GM23338 (cell line): ENCODE measurements at places on chromosomes 11 and 22. TPM values are rescaled to one million over a fixed set of nuclear protein-coding genes. Genes with fewer than 3 reads are reported as not detected.

TYR gene
- total RNA-seq: not detected in 2 replicates

GNAZ gene
- 9.9 and 11.1 TPM in 2 replicates for total RNA-seq

TMPRSS6 gene
- not detected in 2 replicates for total RNA-seq

ALDH3B1 gene
- not detected in 2 replicates for total RNA-seq

SYNGR1 gene
- 12.3 and 30.9 TPM in 2 replicates for total RNA-seq

OVCH2 gene
- 0.31 and 0.42 TPM in 2 replicates for total RNA-seq

CHST1 gene
- 1.7 and 2.7 TPM in 2 replicates for total RNA-seq

SCGB1D2 gene
- not detected in 2 replicates for total RNA-seq

DNA sequence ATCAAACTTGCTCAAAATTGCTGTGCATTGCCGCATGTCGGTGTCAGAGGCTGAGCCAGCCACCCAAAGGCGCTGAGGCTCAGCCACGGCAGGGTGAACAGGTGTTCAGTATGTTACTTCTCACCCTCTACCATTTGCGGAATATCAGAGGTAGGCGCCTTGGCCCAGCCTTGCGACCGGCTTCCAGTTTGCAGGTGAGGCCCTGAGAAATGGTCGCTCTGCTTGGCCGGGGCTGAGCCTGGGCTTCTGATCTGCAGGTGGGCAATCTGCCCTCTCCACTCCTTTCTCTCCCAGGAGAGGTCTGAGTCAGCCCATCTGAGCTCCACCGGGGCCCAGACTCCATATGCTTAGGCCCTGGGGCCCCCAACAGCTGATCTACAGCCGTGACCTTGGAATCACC is 71.0 kb downstream of the RPS6KA4 start:
- DNase-seq: no peak

DNA sequence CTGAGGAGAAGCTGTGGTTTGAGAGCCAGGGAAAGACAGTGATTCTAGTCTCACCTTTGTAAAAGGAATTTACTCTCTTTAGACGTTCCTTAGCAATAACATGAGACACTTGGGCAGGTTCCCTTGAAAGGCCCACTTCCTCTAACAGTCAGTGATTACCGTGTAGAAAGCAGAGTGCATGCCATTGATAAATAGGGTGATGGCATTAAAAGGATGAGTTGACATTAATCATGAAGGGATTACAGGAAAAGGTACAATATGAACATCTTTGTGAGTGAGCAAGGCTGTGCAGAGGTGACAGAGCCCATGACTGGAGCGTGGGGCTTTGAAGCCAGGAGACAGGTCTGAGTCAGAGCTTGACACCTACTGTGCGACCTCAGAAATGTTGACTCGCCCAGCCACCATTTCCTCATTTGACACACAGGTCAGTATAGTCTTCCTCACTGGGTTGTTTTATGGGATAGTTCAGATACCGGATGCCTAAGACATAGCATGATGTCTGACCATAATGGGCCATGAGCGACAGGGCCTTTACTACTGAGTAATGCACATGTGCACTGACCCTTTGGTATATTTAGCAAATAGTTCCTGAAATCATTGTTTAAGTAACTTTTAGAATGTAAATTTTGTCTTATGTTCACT is 341.7 kb upstream of the MTNR1B start:
- peak; percentile 12 for DNase-seq

DNA sequence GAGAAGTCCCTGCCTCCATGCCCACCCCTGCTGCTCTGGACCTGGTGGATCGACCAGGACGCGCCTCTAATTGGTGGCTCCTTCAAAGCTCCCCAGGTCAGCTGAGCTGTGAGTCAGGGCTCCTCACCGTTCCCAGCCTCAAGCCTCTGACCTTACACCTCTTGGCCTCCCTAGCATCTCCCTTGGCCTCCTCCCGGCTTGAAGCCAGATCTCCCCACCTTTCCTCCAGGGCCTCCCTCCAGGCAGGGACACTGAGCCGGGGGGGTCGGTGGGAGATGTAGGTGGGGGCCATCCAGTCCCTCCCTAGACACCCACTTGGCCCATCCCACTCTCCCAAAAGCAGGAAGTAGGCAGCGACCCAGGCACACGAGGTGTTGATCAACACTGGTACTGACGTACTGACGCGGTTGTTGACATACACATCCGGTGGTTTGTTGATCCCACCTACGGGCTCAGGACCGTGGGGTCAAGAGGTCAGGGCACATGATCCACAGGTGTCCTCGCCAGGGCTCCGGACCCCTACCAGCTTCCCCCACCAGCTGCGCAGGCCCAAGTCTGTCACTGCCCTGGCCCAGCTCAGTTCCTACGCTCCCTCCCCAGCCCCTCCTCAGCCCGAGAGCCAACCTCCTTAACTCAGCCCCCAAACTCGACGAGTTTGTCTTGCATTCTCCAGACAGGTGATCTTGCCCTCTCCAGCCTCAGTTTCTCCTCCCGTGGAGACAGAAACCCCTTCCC is 802 bp downstream of the ATG2A start:
- peak; percentile 62 for DNase-seq

GRCh38 chr11:64804346-64805210 is 1.6 kb upstream of the MAP4K2 start:
- DNase-seq: peak; percentile 66

DNA sequence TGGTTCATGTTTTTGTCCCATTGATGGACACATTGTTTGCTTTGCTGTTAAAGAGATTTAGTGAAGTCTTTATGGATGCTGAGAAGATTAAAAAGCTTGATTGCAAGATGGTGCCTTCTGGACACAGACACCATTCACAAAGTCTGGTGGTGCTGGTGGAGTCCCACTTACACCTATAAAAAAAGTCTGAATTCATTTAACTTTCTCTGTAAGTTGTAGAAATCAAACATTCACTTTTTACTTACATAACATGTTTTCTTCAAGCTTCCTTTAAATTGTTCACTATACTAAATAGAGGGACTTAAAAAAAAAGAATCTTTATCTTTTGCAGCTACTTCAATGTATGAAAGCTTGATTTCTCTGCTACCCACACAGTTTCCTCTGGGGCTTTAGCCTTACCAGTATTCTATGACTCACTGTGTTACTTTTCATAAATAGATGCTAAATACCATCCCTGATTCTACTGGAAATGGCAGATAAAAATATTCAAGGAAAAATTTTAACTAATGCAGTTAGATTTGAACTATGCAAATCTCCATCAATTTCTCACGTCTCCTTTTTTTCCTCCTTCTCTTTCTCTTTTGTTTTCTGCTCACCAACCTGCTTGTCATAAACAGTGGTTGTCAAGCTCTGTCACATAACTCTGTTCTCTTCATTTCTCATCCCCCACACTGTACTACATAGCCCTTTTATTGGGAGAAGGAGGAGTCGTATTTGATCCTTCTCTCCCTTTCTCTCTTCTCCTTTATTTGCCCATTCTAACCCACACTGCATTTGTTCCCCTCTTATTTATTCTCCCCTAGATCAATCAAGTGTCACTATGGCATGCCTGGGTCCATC is 89.7 kb downstream of the FAM76B start:
- DNase-seq: no peak

DNA sequence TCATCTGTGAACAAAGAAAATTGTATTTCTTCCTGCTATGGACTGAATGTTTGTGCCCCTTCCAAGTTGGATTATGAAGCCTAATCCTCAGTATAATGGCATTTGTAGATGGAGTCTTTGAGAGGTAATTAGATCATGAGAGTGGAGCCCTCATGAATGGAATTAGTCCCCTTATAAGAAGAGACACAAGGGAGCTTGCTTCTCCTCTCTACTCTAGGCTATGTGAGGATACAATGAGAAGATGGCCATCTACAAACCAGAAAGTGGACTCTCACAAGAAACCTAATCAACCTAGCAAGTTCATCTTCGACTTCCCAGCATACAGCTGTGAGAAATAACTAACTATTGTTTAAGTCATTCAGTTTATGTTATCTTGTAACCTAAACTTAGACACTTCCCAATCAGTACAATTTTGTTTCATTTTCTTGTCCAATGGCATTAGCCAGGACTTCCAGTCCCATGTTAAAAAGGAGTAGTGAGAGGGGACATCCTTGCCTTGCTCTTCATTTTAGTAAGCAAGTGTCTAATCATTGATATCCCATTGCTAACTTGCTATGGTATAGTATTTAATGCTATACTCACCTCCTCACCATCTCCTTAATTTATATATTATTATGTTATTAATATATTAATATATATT is 45.7 kb downstream of the PDGFD start:
- no peak for DNase-seq

DNA sequence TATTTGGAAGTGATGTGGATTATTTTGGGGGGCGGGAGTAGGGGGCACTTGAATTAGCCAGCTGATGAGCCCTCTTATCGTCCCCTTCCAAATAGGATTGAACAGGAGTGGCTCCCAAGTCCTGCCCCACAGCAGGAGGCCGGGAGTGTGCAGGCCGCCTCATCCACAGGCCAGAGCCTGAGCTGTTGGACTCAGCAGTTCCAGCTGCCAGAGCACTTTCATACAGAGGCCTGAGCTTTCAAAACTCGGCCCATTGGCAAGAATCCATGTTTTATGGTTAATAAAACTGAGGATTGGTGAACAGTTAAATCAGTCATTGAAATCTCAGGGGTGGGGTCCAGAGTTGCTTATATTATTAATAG is 9.6 kb downstream of the FAM118A start:
- DNase-seq: peak; percentile 17

- no peak for DNase-seq
Measured at GRCh38 chr22:43432883-43433415, 21.1 kb downstream of the MPPED1 start.

- no peak for DNase-seq
Measured at GRCh38 chr11:119262668-119263351, 54.1 kb downstream of the MCAM start.

- DNase-seq: peak; percentile 94
Measured at GRCh38 chr22:31148953-31149627, 8.8 kb upstream of the PLA2G3 start.

- peak; percentile 19 for DNase-seq
Measured at GRCh38 chr11:34052608-34053160, 1.2 kb downstream of the CAPRIN1 start.

- DNase-seq: no peak
Measured at GRCh38 chr11:44263738-44264437, 46.1 kb downstream of the ALX4 start.

DNA sequence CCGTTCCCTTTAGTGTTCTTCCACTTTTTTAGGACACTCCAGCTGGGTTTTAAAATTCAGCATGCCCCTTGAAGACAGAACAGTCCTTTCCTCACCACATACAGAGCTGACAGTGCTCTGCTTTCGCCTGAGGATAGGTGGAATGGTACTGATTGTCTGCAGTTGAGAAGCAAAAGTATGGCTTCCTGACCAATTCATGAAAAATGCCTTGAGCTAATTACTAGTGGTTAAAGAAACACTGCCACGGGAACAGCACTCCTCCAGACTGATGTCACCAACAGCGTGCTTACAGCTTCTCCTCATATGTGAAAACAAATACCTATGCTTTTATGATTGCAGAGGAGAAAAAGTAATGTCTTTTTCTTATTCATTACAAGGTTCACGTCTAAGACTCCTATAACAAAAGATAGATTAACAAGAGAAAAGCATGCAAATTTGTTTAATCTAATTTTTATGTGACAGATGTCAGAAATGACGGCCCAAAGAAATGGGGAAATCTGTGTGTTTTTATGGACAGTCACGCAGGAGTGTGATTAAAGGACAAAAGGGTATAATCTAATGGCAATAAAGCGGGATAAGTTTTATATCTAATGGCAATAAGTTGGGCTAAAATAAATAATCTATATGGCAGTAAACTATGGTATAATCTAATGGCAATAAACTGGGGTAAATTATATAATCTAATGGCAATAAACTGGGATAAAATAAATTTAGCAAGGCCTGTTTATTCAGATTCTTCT is 123.4 kb upstream of the ARHGAP42 start:
- DNase-seq: no peak

DNA sequence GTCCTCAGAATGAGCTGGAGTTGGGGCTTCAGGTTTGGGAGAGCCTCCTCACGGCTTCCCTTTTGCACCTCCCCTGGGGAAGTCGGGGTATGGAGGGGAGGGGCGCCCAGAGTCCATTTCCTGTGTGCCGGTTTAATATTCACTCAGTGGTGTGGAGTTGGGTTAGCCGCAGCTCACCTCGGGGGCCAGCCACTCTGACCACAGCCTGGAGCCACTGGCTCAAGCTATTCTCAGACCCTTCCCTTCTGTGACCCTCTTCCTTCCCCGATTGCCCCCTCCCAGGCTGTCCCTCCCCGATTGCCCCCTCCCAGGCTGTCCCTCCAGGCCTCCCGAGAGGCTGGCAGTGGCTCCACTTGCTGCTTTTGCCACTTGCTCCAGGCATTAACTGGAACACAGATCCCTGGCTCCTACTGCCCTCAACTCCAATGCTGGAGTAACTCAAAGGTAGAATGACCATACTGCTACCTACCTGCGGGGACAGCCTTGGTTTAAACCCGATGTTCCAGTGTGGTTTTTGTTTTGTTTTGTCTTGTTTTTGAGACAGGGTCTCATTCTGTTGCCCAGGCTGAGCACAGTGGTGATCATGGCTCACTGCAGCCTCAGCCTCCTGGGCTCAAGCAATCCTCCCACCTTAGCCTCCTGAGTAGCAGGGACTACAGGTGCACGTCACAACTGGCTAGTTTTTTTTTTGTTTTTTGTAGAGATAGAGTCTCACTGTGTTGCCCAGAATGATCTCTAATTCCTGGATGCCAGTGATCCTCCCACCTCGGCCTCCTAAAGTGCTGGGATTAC is 29.3 kb downstream of the RPUSD4 start:
- DNase-seq: peak; percentile 23

- no peak for DNase-seq
Measured at GRCh38 chr11:128246810-128247594, 340.4 kb downstream of the ETS1 start.

DNA sequence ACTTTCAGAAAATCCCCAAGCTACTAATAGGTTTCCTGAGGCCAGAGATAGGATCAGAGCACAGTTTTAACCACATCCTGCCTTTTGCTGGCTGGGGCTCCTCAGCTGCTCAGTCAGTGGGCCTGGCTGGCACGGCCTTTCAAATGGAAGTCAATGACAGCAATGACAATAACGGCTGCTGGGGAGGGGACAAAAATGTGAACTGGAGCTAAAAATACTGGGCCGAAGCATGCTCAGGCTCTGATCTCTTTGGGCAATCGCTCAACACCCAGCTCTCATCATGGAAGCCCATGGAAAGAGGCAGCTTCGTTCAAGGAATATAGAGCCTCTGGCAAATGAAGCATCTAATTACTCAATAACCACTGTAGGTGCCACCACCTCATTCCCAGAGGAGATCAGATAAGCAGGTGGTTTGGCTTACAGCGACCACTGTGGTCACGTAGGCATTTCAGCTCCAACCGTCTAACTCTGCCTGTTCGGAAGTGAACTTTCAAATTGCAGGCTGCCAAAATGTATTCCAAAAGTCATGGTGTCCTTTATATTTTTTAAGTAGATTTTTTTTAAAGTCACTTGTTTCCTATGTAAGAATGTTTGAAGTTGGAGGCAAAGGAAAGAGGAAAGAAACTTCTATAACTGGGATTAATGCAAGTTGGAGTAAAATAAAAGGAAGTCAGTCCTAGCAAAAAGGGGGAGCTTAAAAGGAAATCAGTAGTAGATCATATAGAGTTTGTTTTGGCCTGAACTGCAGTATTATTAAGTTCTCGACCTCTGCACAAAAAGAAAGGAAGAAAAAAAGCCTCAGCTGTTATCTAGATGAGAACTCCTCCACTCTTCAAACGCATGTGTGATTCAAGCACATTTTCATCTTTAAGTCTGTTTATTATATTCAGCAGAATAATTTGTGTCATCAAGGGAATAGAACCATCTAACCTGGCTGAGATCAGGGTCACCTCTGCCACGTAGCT is 14.1 kb downstream of the WT1 start:
- DNase-seq: no peak

- no peak for DNase-seq
Measured at GRCh38 chr11:80024119-80024518, 583.3 kb upstream of the TENM4 start.

GRCh38 chr11:111520560-111520959 is 6.0 kb downstream of the HOATZ start:
- DNase-seq: no peak

- no peak for DNase-seq
Measured at GRCh38 chr11:118200497-118200896, 24.1 kb upstream of the SCN2B start.
